ENCODE measurements at places on chromosomes 4 and X. TPM values are rescaled to one million over a fixed set of nuclear protein-coding genes. Genes with fewer than 3 reads are reported as not detected.

NAT8L gene
- polyA plus RNA-seq, result 0.01 TPM

DNA sequence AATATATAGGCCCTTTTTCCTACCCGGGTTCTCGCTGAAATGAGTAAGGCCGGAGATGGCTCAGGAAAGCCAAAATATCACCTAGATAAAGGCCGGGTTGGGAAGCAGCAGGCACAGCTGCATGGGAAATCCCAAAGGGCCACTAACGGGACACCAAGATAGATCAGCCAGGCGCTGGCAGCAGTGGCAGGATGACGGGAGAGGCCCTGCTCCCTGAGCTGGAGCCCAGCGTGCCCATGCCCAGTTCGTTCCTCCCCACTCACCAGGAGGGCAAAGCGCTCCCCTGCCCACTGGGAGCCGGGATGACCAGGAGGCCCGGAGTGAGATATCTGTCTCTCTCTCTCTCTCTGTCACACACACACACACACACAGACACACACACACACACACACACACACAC, 109.8 kb downstream of the DCTD start:
- H3K4me3 ChIP-seq, result no peak overlapping the region
- H3K27ac ChIP-seq, result no peak overlapping the region
- H3K36me3 ChIP-seq, result no peaks in the 10 kb centered on the region

GRCh38 chrX:28586981-28587551, at the start of gene IL1RAPL1:
Gene IL1RAPL1 (plus strand): TSS chrX:28587446.
- H3K4me1 ChIP-seq, result no peaks in the 10 kb centered on the region
- no peaks in the 10 kb centered on the region for H3K36me3 ChIP-seq
- H3K4me3 ChIP-seq, result no peak within 1 kb of the TSS
- H3K27me3 ChIP-seq, result peaks cover 8% of the 10 kb centered on the region

DNA sequence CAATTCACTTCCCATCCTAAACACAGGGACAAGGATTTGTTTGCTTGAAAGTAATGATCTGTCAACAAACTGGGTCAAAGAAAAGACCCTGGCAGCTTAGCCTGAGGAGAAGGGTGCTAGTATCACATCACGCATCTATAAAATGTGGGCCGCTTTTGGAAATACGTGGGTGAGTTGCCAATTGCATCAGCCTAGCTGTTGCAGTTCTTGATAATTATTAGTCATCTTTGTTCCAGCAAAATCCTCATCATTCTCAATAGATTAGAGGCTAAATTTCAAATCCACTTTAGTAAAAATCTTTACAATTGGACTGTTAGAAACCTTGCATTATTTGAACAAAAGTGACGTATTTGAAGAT, 33.6 kb upstream of the TAPT1 start:
- no peaks in the 10 kb centered on the region for H3K4me1 ChIP-seq
- no peaks in the 10 kb centered on the region for H3K36me3 ChIP-seq
- DNase-seq, result no peak
- no peak overlapping the region for H3K4me3 ChIP-seq

- no peak for DNase-seq
- H3K27ac ChIP-seq, result no peak overlapping the region
- H3K36me3 ChIP-seq, result no peaks in the 10 kb centered on the region
- no peaks in the 10 kb centered on the region for H3K27me3 ChIP-seq
- peaks cover 4% of the 10 kb centered on the region for H3K4me1 ChIP-seq
- no peak overlapping the region for H3K4me3 ChIP-seq
Observed at GRCh38 chrX:150482537-150483206, 85.7 kb upstream of the MTM1 start.

GRCh38 chr4:24643774-24644520, 59.6 kb upstream of the DHX15 start:
- H3K36me3 ChIP-seq, result no peaks in the 10 kb centered on the region
- DNase-seq, result peak; percentile 17
- peaks cover 18% of the 10 kb centered on the region for H3K27me3 ChIP-seq
- no peak overlapping the region for H3K27ac ChIP-seq

GRCh38 chr4:140861359-140862176, 105.4 kb upstream of the TBC1D9 start:
- H3K4me3 ChIP-seq, result no peak overlapping the region
- peaks cover 10% of the 10 kb centered on the region for H3K4me1 ChIP-seq
- no peak overlapping the region for H3K27ac ChIP-seq
- no peaks in the 10 kb centered on the region for H3K36me3 ChIP-seq
- peak; percentile 62 for DNase-seq
- no peaks in the 10 kb centered on the region for H3K27me3 ChIP-seq

- DNase-seq, result peak; percentile 38
- peaks cover 20% of the 10 kb centered on the region for H3K4me1 ChIP-seq
- H3K27ac ChIP-seq, result no peak overlapping the region
- no peaks in the 10 kb centered on the region for H3K36me3 ChIP-seq
- H3K27me3 ChIP-seq, result no peaks in the 10 kb centered on the region
Observed at GRCh38 chr4:52312722-52313121, 261.6 kb downstream of the SPATA18 start.

- no peaks in the 10 kb centered on the region for H3K36me3 ChIP-seq
- no peak overlapping the region for H3K4me3 ChIP-seq
- H3K4me1 ChIP-seq, result peaks cover 30% of the 10 kb centered on the region
Observed at GRCh38 chrX:22135994-22136684, 104.0 kb downstream of the PHEX start.

PHEX gene
- 0.45 TPM for polyA plus RNA-seq

DNA sequence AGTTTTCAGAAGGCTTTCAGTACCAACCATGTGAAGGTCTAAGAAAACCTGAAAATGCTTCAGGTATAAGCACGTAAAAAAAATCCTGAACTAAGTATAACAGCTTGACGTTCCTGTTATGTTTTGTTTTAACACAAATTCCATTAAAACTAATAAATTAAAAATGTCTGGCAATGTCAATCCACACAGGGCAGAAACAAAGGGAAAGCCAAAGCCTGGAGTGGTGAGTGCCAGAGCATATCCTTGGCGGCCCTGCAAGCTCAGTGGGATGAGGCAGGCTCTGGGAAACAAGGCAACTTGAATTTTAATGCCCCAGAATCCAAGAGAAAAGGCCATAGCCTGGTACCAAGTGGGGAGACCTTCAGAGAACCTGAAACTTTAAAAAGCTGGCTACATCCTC, 78.2 kb downstream of the EPHA5 start:
- no peak overlapping the region for H3K27ac ChIP-seq
- H3K4me1 ChIP-seq, result no peaks in the 10 kb centered on the region
- H3K4me3 ChIP-seq, result no peak overlapping the region
- H3K27me3 ChIP-seq, result no peaks in the 10 kb centered on the region
- no peaks in the 10 kb centered on the region for H3K36me3 ChIP-seq
- DNase-seq, result no peak

AMOT gene
- 0.33 TPM for polyA plus RNA-seq

GRCh38 chr4:148958317-148958716, 516.1 kb upstream of the NR3C2 start:
- no peaks in the 10 kb centered on the region for H3K36me3 ChIP-seq
- no peak for DNase-seq
- no peak overlapping the region for H3K27ac ChIP-seq
- H3K4me3 ChIP-seq, result no peak overlapping the region
- no peaks in the 10 kb centered on the region for H3K27me3 ChIP-seq
- no peaks in the 10 kb centered on the region for H3K4me1 ChIP-seq

DNA sequence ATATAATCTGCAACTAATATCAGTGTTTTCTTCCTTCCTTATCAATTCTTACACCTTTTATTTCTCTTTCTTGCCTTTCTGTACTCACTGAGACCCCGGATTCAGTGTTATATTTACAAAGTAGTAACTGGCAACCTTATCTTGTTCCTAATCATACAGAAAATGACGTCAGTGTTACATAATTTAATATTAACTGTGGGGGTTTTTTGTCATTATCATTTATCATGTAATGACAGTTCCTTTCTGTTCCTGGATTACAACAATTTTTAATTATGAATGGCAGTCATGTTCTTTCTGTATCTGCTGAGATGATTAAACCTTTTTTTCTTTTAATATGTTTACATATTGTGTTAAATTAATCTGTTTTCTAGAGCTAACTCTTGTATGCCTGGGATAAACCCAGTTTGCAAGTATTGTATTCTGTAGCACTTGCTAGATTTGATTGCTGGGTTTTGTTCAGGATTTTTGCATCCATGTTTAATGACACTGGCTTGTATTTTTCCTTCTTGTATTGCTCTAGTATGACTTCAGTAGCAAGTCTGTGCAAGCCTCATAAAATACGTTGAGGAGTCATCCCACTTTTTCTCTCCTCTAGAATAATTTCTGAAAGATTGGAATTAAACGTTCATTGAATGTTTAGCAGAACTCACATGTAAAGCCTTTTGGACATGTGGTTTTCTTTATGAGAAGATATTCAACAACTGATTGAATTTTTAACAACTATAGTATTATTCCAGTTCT, 10.4 kb upstream of the HSPA4L start:
- H3K27me3 ChIP-seq, result no peaks in the 10 kb centered on the region
- no peak overlapping the region for H3K4me3 ChIP-seq
- peaks cover 9% of the 10 kb centered on the region for H3K4me1 ChIP-seq
- H3K27ac ChIP-seq, result peak overlapping the region; percentile 36
- H3K36me3 ChIP-seq, result no peaks in the 10 kb centered on the region
- DNase-seq, result no peak

FGFBP1 gene
- 2,189 TPM for polyA plus RNA-seq

DNA sequence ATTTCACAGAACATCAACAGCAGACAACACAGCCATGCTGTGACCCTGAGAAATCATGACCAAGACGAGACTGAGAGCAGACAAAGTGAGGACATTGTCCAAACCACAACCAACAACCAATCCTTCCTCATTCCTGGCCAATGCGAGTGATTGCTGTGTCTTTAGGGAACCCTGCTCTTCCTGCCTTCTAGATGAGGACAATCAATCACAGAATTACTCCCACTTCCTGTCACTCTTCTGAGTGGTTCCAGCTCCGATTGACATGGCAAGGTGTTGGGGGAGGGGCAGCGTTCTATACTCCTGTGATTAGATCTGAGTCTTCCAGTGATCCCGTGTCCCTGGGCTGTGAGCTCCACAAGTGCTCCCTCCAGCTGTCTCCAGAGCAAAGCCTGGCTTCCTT, 227.8 kb downstream of the STIM2 start:
- H3K27ac ChIP-seq, result no peak overlapping the region
- DNase-seq, result no peak
- H3K4me3 ChIP-seq, result no peak overlapping the region

GRCh38 chr4:66572949-66573348, 902.7 kb upstream of the EPHA5 start:
- H3K27ac ChIP-seq, result no peak overlapping the region
- H3K4me3 ChIP-seq, result no peak overlapping the region
- no peak for DNase-seq
- H3K36me3 ChIP-seq, result no peaks in the 10 kb centered on the region
- H3K4me1 ChIP-seq, result peaks cover 13% of the 10 kb centered on the region

- no peaks in the 10 kb centered on the region for H3K27me3 ChIP-seq
- H3K36me3 ChIP-seq, result no peaks in the 10 kb centered on the region
- H3K4me3 ChIP-seq, result no peak overlapping the region
- no peak overlapping the region for H3K27ac ChIP-seq
Observed at GRCh38 chrX:134911348-134911747, 79.4 kb upstream of the SMIM10 start.

SRPX gene
- polyA plus RNA-seq, result 166 TPM

UBA6 gene
- 142 TPM for polyA plus RNA-seq

All from keratinocyte (primary cell).